ENCODE measurements at places on chromosomes 1 and 21. TPM values are rescaled to one million over a fixed set of nuclear protein-coding genes. Genes with fewer than 3 reads are reported as not detected.

FGR gene
- not detected for total RNA-seq

S100A12 gene
- not detected for total RNA-seq

ELF3 gene
- under 0.01 TPM for total RNA-seq

LCE1C gene
- not detected for total RNA-seq

SFN gene
- 0.12 TPM for total RNA-seq

CRP gene
- total RNA-seq: not detected

Data from uterine smooth muscle cell (primary cell).